ENCODE measurements at places on chromosomes 7 and 10.

GRCh38 chr7:28573059-28573553 lies 160.8 kb downstream of the CREB5 start:
- DNase-seq = no peak

- DNase-seq = no peak
Observed at GRCh38 chr7:38321515-38321944, 48.1 kb upstream of the TARP start.

DNA sequence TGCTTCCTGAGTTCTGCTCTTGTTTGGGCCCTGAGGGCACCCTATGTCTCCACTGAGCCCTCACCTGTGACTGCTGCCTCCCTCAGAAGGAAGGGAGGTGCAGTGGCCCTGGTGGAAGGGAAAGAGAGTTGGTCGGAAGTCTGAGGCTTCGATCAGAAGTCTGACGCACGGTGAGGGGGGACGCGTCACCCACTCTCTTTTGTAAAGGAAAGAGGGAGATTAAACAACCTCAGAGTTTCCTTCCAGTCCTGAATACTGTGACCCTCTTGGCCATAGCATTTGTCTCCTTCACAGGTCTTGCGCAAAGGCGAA lies 31.4 kb upstream of the TRIM8 start:
- DNase-seq = no peak

GRCh38 chr10:124511205-124512039 lies 49.8 kb downstream of the LHPP start:
- no peak for DNase-seq

DNA sequence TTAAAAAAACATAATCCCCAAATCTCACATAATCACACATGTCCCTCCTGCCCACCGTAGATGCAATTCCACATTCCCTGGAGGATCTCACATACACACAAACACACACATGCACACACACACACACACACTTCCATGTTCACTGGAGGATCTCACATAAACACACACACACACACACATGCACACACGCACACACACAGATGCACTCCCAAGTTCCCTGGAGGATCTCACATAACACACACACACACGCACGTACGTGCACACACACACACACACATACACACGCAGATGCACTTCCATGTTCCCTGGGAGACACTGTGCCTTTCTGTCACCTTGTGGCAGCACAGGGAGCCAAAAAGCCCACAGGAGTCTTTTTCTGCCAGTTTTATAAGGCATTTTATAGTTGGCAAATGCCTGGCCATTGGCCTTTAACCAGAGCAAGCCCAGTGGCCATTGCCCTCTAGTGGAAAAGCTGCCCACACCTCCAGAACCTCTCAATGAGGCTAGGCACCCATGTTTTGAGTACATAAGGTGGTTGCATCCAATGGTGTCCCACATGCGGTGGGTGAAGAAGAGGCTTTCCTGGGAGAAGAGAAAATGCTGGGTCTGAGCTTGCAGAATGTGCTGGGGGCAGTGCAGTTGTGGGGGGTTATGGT lies 115.4 kb upstream of the ACBD5 start:
- no peak for DNase-seq

DNA sequence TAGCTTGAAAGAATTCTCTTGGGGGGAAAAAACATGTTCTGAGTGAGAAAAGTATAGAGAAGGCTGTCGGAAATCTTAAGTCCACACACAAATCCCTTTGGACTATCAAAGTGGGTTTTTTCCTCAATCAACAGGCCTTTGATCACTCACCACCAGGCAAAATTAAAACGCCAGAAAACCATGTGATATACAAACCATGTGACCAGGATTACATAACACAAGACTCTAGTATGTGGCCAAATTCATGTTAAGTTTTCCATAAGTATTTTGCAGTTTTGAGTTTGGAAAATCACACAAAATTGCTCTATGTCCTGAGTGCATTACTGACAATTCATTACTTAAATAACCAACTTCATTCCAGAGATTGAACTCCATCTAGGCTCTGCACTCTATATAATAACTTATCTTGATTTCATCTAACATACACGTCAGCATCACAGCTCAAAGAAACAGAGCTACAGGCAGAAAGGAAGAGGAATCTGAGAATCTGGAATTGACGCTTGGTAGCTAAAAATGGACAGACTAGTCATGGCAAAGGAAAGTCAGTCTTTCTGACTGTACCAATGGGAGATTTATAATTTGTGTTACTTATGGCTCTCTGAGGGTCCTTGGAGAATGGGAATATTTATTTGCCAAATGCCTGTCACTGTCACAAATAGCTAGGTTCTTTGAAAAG lies 383.5 kb downstream of the SFMBT2 start:
- no peak for DNase-seq

DNA sequence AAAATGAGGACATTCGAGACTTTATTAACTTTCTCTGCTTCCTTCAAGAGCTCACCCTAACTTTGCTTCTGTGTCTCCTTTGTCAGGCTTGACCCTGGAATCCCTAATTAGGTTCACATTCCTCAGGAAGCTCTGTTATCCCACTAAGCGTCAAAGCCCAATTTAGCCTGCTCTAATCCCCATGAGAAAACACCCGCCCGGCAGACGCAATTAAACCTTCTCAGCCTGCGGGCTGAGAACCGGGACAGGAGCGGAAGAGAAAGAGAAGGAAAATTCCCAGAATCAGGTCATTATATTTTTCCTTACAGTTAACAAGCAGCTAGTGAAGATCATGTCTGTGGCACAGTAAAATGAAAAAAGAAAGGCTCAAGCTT lies 93.0 kb downstream of the TNS3 start:
- no peak for DNase-seq

- DNase-seq = no peak
Observed at GRCh38 chr10:72887043-72887442, 6.5 kb upstream of the OIT3 start.

GRCh38 chr7:23018750-23019149 lies 4.8 kb upstream of the HYCC1 start:
- peak; percentile 42 for DNase-seq

DNA sequence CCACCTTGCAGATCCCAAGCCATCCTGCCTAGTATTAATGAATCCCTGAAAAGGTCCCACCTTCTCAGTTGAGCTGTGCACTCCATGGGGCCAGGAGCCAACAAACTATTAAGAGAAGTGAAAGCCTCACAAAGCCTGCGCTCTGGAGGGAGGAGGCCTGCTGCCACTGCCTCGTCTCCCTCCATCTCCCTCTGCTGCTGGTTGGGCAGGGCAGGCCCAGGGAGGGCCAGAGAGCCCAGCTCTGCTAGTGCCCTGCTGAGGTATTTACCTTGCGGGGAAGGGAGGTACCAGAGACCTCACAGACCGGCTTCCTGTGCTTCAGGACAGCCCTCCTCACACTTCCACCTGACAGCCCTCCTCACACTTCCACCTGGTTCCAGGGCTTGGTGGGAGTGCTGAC lies 171.5 kb downstream of the SH3PXD2A start:
- no peak for DNase-seq

- no peak for DNase-seq
Observed at GRCh38 chr7:51023547-51023946, 240.9 kb upstream of the GRB10 start.

GRCh38 chr10:57952741-57953140 lies 315.0 kb downstream of the IPMK start:
- DNase-seq = no peak

DNA sequence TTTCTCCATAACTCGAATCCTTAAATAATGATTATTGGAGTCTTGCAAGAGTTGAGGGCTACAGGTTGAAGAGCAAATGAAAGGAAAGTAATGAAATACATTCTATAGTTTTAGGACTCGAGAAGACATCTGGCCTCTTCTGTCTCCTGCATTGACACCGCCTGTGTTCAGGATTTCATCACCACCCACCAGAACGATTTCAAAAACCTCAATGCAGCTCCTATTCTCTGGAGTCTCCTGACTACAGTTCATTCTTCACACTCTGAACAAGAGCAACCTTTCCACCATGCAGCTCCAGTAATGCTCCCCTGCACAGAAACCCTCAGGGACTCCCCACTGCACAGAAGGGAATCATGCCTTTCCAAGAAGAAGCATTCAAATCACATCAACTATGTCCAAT lies 5.5 kb downstream of the IL15RA start:
- no peak for DNase-seq

DNA sequence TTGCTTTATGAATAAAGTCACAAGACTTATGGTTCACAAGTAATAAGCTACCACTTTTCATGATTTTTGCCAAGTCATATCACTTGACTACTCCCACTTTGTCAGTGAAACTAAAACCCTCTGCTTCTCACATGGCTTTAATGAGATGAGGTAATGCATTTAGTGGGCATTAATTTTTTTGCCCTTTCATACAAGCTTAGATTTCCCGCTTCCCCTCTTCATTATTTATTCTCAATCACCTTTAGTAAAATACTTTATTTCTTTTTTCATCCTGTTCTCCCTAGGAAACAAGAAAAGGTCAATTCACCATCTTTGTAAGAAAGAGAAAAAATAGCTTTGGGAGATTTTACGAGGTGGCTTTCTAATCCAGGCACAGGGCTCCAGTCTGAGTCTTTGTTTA lies 109.6 kb upstream of the STARD3NL start:
- DNase-seq = no peak

GRCh38 chr7:45973725-45974532 lies 52.9 kb upstream of the IGFBP3 start:
- DNase-seq = peak; percentile 84
